ENCODE measurements at places on chromosomes 5 and 9.

GRCh38 chr5:89721931-89722330 is 687.6 kb downstream of the CETN3 start:
- no peak for DNase-seq

DNA sequence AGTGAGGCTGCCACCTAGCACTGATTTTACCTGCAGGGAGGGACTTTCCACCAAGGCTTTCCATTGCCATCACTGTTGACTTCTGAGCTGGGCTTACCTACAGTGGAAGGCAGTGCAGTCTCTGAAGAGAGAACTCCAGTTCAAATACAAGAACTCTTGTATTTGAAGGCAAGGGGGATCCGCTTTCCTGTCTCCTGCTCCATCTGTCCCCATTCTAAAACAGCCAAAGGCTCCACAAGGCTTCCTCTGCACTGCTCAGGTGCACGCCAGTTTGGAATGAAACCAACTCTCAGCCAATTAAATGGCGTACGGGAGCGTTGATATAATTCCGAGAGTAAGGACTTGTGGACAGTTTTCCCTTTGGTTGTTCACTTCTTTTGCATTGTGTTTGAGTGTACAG is 66.0 kb upstream of the CXCL14 start:
- no peak for DNase-seq

DNA sequence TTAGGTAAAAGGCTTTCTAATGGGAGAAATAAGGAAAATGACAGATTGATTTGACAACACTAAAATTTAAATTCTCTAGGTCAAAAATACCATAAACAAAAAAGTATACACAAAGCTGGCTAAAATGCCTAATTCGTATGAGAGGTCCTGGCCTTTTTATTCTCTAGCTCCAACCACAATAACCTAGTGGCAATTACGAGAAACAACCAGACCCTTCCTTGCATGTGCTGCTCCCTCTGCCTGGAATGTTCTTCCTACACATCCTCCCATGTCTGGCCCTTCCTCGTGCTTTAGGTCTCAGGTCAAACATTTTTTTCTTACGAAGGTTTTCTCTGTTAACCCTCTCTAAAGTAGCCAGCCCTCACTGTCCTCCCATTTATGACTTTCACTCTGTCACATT is 176.4 kb upstream of the PLPPR1 start:
- no peak for DNase-seq

GRCh38 chr9:89564346-89564878 is 40.4 kb upstream of the GADD45G start:
- DNase-seq = no peak

GRCh38 chr9:127149010-127149409 is 26.6 kb upstream of the ANGPTL2 start:
- no peak for DNase-seq

DNA sequence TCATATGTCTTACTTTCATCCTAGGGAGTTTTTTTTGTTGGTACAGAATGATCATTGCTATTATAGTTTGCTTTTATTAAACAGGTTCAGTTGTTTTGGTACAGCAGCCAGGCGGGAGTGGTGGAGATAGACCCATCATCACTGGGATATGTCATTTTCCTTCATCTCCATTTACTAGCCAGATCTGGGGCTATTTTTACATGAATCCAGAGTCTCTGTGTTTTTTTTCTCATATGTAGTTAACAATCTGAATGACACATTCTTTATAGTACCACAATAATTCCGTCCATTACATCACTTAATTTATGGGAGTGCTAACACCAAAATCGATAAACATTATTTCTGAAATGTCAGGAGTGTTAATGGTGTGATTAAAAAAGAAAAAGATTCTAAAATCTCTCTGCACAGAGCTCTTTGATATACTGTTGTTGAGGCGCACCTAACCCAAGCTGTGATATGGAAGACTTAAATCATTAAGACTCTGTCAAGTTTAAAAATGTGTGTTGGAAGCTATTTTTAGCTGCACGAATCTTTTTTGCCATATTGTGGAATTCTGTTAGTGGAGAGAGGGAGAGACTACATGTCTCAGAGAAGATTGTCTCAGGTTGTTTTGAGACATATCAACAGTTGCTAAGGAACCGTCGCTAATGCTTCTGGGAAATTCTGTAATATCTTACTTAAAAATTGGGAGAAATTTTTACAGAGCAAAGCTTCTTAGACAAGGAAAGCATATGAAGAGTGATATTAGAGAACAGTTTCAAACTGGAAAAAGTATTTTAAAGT is 59.6 kb downstream of the RPS23 start:
- no peak for DNase-seq

DNA sequence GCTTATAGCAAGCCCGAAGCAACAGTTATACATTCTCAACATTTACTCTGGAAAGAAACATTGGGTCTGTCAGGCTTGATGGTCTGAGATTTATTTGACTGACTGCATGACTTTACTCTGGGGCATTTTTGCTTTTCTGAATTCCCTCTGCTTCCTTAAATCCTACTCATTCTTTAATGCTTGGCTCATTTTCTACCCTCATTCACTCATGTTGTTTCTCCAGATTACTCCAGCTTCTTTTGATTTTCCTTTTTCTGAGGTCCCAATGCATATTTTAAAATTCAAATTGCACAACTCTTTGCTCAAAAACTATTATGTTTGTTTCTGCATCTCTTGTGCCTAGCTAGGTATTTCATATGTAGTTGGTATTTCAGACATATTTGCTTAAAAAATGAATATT is 2002.9 kb upstream of the NUDT12 start:
- DNase-seq = no peak

GRCh38 chr5:61467766-61468482 is 135.9 kb downstream of the ZSWIM6 start:
- no peak for DNase-seq

DNA sequence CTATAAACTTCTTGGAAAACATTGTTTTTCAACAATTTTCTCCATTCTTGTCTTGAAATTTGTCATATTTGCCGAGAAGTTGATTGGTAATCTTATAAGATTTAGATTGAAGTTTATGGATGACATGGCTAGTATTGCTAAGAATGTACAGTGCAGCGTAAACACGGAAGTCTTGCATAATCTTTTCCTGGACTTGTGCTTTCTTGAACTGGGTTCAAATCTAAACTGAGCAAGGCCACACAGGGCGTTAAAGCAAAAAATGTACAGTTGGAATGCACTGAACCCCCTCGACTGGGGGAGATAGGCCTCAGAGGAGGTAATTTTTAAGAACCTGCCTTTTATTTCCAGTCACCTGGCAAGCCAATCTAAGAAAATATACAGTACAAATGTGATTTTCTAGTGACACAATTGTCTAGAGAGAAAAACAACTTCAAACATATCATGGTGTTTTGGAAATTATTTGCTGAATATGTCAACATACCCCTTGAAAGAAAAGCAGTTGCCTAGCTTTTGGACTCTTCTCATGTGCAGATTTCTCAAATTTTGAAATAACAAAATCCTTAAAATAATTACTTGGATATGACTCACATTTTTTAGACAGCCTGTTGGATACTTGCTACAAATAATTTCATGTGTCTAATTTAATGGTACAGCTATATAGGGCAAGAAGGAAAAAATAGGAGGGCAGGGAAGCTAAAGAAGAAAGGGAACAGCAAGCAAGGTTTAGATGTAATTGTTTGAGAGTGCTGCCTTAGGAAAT is 18.5 kb upstream of the GAS1 start:
- DNase-seq = no peak

DNA sequence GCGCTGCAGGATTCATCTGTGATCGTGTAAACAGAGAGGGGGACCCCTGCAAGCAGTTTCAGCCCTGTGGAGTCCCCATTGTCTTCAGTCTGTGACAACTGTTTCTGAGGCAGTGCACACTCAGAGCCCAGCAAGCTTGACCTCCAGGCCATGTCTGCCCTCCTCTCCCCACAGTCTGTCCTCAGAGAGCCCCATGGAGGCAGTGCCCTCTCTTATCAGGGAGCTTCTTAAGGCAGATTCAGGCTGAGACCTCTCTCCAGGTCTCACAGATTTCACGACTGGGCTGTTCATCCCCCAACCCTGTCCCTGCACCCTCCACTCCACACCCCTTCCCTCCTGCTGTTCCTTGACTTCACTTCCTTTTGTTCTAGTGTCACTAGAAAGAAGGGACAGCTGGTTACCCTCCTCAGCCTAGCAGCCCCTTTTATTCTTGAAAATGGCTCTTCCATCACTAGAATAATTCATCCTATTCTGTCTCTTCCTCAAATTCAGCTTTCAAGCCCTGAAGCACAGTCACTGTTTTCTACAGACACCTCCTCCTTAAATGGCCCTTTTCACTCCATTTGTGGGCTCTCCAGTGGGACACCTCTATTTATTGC is 218.4 kb downstream of the MED10 start:
- no peak for DNase-seq

DNA sequence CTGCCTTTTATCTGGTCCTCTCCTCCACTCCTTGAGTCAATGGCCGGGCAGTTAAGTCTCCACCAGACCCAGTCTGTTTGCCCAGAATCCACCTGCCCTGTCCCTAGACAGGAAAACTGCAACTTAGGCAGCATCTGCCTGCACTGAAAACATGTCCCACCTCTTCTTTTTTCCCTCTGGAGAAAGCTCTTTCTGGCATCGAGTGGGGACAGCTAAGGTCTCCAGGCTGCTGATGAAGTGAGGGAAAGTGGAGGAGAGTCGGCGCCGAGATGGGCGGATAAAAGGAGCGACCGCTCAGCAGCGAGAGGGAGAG is 243 bp upstream of the SHISAL2B start:
- DNase-seq = no peak

DNA sequence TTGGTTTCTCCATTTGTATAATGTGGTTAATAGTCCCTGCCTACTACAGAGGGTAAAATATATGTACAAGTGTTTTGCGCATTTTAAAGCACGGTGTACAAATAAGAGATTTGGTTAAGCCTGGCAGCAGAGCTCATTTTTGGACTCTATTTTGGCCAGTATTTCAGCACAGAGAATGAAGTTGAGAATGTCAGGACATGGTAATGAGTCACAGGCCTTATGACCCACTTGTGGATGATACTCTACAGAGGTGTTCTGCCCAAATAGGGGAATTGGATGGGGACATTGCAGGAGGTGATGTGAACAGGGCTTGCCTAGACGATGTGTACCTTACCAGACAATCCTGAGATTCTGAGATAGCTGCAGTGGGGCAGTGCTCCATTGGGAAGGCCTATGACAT is 50.6 kb downstream of the MELK start:
- DNase-seq = no peak

GRCh38 chr9:83068414-83068813 is 5.5 kb upstream of the RASEF start:
- DNase-seq = no peak

GRCh38 chr9:135828656-135829055 is 78.7 kb downstream of the CAMSAP1 start:
- DNase-seq = no peak

DNA sequence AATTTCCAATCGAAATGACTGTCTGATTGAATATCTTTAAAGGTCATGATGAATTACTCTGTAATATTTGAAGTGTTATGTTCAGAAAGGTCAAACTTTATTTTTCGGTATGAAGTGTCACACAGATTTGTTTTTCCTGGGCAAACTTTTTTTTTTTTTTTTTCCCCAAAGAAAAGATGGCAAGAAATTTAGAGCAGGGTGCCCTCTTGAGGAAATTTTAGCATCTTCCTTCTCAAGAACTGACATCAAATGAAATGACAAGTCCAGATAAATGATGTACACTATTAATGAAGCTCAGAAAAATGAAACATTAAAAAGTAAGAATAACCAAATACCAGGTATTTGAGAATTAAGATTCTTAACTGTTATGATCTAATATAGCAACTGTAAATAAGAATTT is 123.6 kb downstream of the INVS start:
- no peak for DNase-seq

- no peak for DNase-seq
Measured at GRCh38 chr9:84754881-84755280, 85.4 kb downstream of the NTRK2 start.

DNA sequence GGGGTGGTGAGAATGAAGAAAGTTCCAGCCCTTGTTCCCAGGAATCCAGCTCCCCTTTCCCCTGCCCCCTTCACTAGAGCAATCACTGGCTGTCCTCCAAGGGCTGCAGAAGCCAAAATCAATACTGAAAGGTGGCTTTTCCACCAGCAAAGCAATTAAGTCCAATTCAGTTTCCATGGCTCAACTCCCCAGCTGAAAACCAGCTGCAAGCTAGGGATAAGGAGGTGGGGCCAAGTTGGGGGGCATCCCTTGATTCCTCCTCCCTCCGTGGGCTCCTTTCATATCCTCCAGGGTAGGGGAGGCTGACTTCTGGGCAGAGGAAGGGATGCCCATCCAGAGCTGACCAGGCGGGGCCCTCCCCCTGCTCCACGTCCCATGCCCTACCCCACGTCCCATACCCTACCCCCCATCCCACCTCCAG is 22.7 kb downstream of the CAMK2A start:
- no peak for DNase-seq

- no peak for DNase-seq
Measured at GRCh38 chr5:78927657-78928282, 57.3 kb downstream of the ARSB start.

- DNase-seq = no peak
Measured at GRCh38 chr5:140883927-140884697, 2.2 kb downstream of the PCDHA13 start.

DNA sequence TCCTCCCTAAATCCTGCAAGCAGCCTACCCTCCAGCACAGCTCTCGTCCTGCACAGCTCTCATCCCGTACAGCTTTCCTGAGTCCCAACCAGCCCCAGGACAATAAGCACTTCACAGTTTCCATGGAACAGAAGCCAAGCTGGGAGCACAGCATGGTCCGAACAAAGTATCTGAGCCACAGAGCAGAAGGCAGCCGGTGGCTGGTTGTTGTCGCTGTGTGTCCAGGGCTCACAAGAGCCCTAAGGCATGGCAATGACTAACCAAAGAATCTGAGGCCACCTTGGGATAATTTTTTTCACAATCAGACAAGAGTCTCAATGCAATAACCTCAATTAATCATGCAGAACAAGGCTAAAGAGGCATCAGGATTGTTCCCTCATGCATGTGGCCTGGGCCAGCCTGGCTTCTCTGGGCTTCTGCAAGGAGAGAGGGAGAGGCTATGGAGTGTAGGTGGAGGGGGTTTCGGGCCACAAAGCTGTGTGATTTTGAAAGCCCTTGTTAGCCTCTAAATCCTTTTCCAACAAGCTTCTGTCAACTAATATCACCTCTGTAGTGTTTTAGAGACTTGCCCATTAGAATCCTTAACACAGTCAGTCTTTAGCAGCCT is 323.4 kb downstream of the PIK3R1 start:
- DNase-seq = no peak

GRCh38 chr9:118446943-118447639 is 742.9 kb downstream of the TLR4 start:
- DNase-seq = no peak

DNA sequence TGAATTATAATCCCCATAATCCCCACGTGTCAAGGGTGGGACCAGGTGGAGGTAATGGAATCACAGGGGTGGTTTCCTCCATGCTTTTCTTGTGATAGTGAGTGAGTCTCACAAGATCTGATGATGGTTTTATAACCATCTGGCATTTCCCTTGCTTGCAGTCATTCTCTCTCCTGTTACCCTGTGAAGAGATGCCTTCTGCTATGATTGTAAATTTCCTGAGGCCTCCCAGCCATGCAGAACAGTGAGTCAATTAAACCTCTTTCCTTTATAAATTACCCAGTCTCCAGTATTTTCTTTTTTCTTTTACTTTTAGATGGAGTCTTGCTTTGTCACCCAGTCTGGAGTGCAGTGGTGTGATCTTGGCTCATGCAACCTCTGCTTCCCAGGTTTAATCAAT is 182.7 kb upstream of the SEMA6A start:
- DNase-seq = no peak

- DNase-seq = no peak
Measured at GRCh38 chr9:127143920-127144465, 21.6 kb upstream of the ANGPTL2 start.

GRCh38 chr5:30040488-30041118 is 1152.9 kb upstream of the CDH6 start:
- no peak for DNase-seq

Data from activated T-cell treated with anti-CD3 and anti-CD28 coated beads for 4 hours (primary cell).